Heart left ventricle (tissue), 16 donors: ENCODE measurements at places on chromosomes 4 and X.

- no peak for DNase-seq
Measured at GRCh38 chrX:85365370-85365995, 14.0 kb downstream of the POF1B start.

DNA sequence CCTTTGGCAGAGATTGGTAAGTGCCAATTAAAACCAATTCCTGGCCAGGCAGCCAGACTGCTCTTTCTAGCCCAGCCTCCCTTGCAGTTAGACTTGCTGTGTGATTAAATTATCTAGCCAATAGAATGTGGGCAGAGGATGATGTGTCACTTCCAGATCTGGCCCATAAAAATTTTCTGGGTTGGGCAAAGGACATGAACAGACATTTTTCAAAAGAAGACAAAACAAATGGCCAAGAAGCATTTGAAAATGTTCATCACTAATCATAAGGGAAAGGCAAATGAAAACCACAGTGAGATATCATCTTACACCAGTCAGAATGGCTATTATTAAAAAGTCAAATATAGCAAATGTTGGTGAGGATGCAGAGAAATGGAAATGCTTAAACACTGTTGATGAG is 71.4 kb upstream of the STIM2 start:
- no peak for DNase-seq

DNA sequence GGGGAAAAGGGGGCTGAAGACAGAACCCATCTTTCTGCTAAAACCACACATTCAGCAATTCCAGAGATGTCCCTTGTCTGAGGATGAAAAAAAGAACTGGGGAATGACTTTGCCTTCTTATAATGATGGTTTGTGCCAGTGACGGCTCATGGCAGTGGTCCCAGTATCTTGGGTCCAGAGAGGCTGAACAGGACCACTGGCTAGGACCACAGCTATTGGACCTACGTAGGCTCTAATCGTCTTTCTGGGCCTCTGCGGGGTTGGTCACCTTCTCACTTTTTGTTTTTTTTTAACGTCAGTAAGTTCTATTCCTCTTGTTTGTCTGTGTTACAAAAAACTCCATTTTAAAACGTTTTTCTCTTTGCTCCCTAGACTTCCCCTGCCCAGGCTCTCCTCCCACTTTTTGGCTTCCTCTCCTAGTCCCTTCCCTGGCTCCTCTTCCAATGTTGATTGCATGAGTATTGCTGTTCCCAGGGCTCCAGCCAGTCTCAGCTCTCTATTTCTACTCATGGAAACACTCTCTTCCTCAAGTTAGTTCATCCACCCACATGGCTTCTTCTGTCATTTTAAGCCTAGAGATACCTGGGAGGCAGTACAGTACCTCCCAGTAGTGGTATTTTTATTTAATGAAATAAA is 52.6 kb upstream of the STX18 start:
- no peak for DNase-seq

- no peak for DNase-seq
Measured at GRCh38 chr4:83217721-83218522, 66.7 kb downstream of the COQ2 start.

GRCh38 chr4:138241281-138242075 is 671 bp downstream of the SLC7A11 start:
- no peak for DNase-seq

- DNase-seq = no peak
Measured at GRCh38 chr4:148065075-148065474, 333.2 kb downstream of the ARHGAP10 start.

DNA sequence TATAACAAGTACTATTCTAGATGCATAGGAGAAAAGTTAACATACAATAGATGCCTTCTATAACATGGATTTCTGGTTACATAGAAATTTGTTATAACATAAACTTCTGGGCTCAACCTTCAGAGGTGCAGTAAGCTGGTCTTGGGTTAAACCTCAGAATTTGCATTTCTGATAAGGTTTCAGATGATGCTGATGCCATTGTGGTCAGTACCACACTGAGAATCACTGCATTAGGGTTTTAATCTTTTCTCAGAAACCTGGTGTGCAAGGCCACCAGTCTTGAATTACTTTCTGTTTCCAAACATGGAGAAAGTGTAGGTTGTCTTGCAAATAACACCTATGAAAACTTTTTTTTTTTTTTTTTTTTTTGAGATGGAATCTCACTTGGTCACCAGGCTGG is 146.2 kb downstream of the SPOCK3 start:
- no peak for DNase-seq

DNA sequence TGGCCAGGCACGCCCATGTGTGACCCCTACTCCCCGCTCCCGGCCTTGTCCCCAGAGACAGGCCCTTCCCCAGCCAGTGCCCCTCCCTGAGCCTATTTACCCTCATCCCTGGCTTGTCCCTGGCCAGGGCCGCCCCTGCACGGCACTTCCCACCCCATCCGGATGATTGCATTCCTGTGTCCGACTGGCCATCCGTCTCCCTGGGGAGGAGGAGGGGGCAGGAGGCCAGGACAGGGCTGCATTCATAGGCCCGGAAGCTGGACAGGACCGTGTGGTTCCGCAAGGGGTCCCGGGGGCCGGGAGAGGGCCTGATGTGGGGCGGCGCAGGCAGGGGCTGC is 22.8 kb downstream of the CTBP1 start:
- peak; percentile 78 for DNase-seq

DNA sequence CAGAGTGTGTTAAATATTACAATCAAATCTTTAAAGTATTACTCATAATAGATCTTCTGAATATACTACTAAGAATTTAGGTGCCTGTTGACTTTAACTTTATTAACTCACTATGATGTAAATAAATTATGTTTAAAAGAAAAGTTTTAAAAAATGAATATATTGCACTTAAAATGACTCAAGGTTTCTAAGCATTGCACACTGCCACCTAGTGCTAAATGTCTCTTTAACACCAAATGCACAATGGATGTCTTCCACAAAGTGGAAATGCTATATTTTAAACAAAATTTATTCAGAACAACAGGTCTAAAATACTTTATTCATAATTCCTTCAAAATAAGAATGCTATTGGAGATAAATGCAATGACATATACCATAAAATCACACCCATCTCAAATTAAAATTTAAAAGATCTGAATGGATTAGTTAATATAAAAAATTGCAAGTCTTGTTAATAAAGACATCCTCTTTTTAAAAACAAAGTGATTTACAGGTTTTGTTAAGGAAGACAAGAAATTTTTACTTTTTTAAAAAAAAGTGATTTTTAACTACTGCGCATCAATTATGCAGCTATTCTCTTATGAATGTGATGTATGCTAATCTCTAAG is 5.5 kb downstream of the INPP4B start:
- DNase-seq = no peak

- no peak for DNase-seq
Measured at GRCh38 chr4:139768896-139769295, 103.3 kb downstream of the MGST2 start.

DNA sequence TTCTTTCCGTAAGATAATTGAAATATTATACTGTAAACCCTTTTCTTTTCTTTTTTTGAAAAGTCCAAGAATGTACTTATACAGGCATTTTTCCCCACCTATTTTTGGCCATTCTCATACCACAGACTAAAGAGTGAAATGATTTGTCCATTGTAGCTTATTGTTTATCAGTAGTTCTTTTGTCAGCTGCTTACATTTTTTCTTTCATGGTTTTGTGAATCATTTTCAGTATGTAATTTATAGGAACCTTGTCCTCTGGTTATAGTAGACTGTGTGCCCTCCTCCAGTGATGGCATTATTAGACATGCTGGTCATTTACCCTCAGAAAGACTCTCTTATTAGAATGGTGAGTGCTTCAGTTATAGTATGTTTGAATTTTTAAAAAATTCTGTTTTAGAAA is 56.7 kb downstream of the CCKAR start:
- DNase-seq = no peak

- DNase-seq = no peak
Measured at GRCh38 chr4:54095110-54095825, 4.7 kb upstream of the GSX2 start.

DNA sequence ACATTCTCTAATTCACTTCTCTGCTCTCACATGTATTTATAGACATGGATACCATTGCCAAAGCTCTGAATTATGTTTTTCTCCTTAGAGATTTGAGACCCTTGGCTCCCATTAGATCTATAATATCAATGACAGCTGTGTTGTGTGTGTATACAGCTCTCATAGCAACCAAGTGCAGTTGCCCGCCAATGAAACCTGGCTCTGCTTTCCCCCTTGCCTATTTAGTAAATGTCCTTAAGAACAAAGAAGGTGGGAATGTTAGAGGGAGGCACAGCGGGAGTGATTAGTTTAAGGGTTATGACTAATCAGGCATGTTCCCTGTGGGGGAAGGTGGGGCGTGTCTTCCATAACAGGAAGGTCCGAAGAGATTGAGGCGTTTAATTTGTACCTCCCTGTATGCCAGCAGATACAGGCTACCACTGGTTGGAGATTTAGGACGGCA is 100.5 kb upstream of the TBC1D9 start:
- peak; percentile 38 for DNase-seq
